Fibroblast of the conjunctiva (primary cell): ENCODE measurements at places on chromosomes 3 and 15.
A peak's percentile ranks its signal among the peaks of the same experiment; 100 is the strongest.

- no peak for DNase-seq
These were observed 1.9 kb upstream of the ACTL6A start for GRCh38 chr3:179560791-179561190.

DNA sequence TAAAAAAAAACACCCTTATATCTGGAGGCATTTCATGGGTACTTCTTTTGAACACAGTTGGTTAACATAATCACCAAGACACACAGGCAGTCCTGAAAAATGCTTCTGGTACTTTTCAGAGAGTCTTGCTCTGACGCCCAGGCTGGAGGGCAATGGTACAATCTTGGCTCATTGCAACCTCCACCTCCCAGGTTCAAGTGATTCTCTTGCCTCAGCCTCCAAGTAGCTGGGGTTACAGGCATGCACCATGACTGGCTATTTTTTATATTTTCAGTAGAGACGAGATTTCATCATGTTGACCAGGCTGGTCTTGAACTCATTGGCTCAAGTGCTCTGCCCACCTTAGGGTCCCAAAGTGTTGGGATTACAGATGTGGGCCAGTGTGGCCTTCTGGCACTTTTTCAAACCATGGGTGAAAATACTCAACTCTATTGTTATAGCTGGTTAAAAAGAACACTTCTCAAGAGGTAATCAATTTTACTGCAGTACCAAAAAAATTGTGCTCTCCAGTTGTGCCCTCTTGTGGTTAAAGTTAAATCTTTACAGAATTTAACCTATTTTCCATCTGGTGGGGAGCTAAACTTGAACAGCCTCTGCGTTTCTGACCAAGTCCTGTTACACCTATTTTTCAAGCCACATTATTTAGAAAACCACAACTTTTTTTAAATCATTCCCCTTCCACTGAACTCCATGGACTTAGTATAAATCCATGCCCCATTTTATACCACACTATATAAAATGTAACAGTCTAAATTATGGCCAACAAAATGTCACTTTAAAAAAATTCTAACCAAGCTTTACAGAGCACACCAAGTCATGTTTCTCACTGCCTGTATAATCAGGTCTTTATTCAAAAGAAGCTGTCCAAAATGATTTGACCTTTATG is 1.2 kb upstream of the SNAPC5 start:
- no peak for DNase-seq

DNA sequence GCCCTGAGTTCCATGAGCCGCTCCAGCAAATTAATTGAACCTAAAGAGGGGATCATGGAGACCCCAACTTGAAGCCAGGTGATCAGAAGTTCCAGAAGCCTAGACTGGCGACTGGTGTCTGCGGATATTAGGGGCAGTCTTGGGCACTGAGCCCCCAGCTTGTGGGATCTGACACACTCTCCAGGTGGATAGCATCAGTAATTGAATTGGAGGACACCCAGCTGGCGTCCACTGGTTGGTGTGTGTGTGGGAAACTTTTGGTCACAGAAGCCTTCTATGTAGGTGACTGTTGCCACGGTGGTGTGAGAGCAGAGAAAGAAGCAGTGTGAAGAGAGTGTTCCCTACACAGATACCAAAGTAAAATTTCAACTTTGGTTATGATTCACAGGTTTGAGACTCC is 106.0 kb upstream of the ADPGK start:
- no peak for DNase-seq

DNA sequence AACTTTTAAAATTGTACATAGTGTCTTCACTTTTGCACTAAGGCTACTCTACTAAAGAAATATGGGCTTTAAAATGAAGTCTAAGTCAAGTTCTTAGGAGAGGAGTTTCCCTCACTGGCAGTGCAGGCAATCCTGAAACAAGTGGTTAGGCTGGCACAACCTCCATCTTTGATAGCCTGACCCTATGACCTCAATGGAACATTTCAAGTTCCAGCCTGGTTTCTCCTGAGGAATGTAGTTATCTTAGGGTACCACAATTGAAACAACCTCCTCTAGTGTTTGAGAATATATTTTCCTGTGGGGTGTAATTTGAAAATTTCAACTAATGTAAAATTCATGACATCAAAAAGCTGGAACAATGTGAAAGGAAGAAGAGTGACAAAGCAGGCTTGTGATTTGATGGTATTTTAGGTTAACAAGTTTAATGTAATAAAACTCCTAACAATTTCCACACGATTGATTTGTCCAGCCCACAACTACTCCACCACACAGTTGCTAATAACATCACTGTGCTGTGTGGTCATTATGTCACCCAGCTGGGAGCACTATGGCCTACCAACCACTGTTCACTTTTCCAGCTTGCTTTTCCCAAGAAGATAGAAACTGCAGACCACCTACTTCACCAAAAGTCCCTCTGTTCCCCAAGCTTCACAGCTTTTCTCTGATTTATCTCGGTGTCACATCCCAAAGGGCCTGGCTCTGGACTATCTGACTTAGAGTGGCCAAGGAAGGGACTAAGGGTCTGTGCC is 1.8 kb downstream of the WWTR1 start:
- DNase-seq: no peak

DNA sequence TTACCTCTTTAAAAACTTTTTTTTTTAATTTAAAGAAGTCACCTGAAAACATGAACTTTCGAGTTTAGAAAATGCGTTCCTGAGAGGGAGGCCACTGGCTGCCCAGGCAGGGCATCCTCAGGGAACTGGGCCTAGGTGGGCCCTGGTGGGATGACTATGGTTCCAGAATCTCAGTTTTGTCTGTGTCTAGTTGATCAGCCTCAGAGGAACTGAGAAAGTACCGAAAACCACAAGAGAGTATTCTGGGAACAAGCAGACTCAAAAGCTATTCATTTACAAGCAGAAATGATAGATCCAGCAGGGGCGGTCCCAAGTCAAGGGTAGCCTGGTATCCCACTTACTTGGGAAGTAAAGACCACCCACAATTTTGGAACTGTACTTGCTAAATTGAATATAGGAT is 10.5 kb downstream of the WWTR1 start:
- no peak for DNase-seq

GRCh38 chr15:75661100-75661755 is 13.5 kb downstream of the SNX33 start:
- peak; percentile 86 for DNase-seq

DNA sequence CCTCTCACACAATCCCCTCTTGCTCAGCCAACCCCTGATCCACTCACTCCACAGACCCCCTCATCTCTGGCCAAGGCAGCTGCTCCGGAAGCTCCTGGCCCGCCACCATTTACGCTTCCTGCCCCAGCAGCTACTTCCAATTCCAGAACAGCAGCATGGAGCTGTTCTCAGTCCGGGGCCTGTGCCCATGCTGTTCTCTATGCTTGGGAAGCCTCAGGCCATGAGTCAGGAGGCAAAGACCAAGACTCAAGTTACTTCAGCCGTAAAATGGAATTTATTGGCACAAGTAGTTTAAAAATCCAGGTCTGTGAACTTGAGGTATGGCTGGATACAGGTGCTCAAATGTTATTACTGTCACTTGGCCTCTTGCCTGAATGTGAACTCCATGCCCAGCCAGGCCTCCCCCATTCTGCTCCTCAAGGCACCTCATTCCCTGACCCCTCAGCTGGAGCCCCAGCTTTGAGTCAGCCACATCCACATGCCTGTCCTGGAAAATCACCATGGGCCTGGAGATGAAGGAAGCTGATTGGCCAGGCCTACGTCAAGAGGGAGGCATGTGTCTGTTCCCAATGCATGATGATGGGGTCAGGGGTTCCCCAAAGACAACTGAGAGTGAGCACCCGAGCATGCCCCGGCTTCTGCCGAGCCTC is 31.4 kb upstream of the CACNA2D2 start:
- no peak for DNase-seq

GRCh38 chr3:146502887-146503460 is 33.6 kb upstream of the PLSCR2 start:
- DNase-seq: no peak

DNA sequence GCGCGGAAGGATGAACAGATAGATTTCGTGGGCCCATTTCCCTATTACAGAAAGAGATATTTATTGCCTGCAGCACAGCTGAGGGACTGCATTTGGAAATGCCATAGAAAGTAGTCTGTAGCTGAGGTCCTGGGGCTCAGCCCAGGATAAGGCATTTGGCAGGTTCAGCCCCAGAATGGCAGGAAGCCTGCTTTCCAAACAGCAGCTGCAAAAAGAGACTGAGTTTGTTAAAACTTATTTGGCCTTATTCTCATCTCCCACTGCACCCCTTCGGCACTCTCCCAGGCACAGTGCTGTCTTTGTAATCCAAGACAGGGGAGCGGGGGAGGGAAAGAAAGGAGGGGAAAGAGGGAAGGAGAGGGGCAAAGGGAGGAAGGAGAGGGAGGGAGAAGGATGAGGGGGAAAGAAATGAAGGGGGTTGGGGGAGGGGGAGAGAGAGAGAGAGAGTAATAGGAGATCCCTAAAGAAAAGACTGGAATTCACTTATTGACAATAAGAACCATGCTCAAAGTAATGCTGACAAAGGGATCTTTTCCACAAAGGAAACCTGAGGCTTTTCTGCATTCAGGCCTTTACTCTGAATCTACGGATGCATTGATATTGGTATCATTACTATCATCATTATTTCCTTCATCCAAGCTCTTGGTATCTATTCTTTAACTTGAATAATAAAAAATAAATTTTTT is 94.0 kb upstream of the LRRN1 start:
- no peak for DNase-seq
